ENCODE measurements at places on chromosomes 7 and 10.
A peak's percentile ranks its signal among the peaks of the same experiment; 100 is the strongest.

GRCh38 chr10:110804376-110804775 is 67.4 kb upstream of the PDCD4 start:
- DNase-seq = no peak

GRCh38 chr7:23696916-23697441 is 13.0 kb upstream of the STK31 start:
- DNase-seq = peak; percentile 73

- DNase-seq = no peak
These were observed 544.1 kb downstream of the XPNPEP1 start for GRCh38 chr10:109379186-109379585.

DNA sequence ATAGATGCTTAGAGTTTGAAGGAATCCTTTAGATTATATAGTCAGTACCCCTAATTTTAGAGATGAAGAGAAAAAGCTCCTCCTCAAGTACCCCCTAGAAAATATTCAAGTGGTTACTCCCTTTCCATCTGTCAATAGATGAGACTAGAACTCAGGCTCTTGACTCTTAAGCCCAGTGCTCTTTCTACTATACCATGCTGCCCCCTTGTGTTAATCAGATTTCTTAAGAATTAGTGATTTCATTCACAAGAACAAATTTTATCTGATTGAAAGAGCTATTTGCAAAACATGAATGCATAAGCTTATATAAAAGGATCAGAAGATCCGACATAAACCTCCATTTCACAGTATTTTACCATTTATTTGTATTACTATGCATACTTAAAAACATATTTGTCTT is 179.3 kb downstream of the TFEC start:
- no peak for DNase-seq

DNA sequence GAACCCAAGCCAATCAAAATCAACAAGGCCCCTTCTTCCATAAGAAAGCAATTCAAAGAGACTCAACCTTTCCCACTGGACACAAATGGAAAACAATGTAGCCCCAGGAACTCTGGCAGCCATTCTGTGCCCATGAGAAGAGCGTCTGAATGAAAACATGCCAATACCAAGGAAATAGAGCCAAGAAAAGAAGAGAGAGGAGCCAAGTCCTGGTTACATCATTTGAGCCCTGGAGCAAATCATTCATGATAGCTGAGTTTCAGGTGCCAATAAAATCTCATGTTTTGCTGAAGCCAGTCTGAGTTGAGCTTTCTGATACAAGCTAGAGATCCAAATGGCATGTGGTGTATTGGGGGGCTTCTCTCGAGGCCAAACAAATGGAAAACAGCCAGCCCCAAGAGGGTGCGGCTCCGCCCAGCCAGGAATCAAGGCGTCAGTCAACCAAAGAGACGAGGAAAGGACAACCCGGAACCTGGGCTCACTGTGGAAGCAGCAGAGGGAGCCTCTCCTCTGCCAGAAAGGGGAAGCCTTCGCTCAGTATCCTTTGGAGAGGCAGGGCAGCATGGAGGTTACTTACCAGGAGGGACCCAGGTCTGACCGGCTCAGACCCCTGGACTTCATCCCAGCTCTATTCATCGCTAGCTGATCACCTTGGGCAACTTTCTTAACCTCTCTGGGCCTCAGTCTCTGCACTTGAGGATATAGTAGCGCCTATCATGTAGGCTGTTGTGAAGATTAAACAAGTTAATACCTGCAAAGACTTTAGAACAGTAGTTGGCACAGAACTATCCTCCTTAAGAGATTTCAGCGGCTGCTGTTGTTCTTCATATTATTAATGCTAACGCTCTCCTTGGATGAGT is 61.8 kb downstream of the OAT start:
- DNase-seq = no peak

DNA sequence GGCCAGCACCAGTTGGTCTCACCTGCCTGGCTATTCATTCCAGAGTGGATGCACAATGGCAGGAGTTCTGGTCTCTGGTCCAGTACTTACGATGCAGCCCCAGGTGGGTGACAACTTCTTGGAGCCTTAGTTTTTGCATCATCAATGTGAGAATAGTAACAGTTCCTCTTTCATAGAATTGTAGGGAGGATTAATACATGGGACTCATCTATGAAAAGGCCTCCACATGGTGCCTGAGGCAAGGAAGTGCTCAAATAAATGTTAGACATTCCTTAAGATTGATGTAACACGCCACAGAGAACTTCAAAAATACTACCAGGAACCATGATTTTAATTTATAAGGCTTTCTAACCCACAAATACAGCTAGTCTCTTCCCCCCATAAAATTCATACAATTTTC is 120.1 kb upstream of the CHST15 start:
- no peak for DNase-seq

DNA sequence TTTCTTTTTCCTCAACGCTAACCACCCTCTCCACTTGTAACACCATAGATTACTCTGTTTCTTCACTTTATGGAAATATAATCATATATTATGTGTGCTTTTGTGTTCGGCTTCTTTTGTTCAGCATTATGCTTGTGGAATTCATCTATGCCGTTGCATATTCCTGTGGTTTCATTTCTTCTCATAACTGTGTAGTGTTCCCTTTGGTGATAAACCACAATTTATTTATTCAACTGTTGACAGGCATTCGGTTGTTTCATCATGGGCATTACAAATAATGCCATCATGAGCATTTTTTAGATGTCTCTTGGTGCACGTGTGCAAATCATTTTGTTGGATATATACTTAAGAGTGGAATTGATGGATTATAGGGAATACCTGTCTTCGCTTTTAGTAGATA is 12.1 kb downstream of the AVL9 start:
- no peak for DNase-seq
